ENCODE measurements at places on chromosomes 6 and 20.

- DNase-seq = no peak
Observed at GRCh38 chr6:111114482-111114881, 27.2 kb downstream of the SLC16A10 start.

DNA sequence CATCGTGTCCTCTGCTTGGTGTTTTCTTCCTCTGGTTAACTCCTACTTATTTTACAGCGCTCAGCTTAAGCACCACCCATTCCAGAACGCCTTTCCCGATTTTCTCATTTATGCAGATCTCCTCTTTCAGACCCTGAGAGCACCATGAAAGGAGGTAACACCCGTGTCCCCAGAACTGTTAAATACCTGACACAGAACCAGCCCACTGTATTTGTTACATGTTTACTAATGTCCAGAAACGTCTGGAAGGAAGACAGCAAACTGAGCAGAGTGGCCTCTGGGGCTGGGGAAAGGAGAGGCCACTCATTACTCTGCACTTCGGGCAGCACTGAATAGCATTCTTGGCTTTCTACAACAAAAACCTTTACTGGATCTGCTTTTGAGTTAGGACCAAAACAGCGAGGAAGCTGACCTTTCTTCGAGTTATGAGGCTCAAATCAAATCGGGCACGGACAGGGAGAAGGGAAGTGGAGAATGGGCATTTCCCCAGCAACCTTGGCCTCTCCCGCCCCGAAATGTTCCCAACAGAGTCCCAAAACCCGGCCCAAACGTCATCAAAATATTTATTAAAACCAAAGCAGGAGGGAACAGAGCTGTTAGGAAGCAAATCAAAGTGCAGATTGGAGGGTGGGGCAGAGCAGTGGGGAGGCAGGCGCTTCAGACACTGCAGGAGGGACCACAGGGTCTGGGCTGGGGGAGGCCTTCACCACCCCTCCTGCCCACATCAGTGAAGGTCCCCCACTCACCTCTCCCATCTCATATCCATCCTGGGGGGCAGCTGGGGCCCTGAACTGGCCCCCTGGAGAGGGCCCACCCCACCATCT lies 1.1 kb upstream of the NECAB3 start:
- DNase-seq = no peak

- no peak for DNase-seq
Observed at GRCh38 chr6:33875141-33875581, 71.4 kb upstream of the MLN start.

DNA sequence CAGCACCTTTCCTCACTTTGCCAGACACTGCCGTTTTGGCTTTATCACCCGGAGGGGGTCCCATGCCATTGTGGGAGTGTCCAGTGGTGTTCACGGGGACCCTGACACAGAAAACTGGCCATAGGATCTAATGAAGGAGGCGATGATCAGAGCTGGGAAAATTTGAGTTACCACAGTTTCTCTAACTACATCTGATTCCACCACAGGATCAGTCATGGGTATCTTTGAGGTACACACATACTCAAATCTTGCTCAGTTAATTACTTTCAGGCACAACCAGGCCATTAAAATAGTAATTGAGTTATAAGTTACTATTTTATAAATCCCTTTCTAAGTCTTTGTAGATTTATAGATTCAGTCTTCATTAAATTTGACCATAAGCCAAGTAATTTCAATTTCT lies 215.1 kb downstream of the PRL start:
- no peak for DNase-seq

DNA sequence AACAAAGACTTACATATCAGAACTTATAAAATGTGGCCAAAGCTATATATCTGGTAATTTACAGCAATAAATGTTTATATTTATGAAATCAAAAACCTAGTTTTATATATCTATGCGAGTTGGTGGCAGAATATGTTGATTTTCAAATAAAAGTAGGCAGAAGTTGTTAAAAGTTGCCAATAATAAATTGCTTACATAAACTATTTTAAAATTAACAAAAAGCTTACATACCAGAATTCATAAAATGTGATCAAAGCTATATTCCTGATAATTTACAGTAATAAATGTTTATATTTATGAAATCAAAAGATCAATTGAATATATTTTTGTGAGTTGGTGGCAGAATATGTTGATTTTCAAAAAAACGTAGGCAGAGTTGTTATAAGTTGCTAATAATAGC lies 451.8 kb upstream of the KHDRBS2 start:
- DNase-seq = no peak

GRCh38 chr20:58763076-58763475 lies 70.5 kb downstream of the NPEPL1 start:
- no peak for DNase-seq

GRCh38 chr20:4817230-4817671 lies 95.5 kb downstream of the PRND start:
- DNase-seq = no peak

GRCh38 chr20:8454137-8454712 lies 322.2 kb downstream of the PLCB1 start:
- peak; percentile 3 for DNase-seq

GRCh38 chr6:32332433-32332832 lies 39.3 kb downstream of the TSBP1 start:
- no peak for DNase-seq

- no peak for DNase-seq
Observed at GRCh38 chr6:124872361-124873065, 89.7 kb upstream of the RNF217 start.

GRCh38 chr6:28137505-28137981 lies 4.1 kb upstream of the ZKSCAN8 start:
- no peak for DNase-seq

DNA sequence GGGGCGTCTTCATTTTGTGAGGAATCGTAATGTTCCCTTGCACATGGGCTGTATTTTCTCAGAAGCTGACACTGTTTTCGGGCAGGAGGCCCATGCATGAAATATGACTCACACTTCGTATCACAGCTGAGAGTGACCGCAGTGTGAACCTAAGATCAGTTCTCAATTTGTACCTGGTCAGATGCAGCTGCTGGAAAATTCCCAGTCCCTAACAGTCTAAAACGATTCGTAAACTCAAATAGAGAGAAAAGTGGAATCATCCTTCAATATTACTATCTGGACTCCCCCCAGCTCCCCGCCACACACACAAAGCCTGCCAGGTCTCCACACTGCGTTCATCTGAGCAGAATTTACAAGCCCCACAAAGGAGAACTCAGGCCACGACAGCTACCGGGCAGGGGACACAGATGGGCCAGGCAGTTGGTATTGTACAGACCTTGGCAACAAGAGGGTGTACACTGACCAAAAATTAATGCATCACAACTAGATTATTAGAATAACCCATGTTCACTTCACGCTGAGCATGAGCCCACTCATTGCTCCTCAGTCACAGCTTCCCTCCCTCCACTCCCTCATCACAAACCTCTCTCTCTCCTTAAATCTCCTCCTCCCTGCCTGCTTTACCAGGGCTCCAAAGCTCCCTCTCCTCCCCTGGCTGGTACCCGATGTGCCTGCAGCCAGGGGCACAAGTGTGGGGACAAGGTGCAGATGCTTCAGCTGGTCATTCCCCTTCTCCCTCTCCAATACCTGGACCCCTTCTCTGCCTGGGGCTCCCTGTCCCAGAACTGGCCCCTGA lies 488.4 kb downstream of the PREX1 start:
- no peak for DNase-seq

DNA sequence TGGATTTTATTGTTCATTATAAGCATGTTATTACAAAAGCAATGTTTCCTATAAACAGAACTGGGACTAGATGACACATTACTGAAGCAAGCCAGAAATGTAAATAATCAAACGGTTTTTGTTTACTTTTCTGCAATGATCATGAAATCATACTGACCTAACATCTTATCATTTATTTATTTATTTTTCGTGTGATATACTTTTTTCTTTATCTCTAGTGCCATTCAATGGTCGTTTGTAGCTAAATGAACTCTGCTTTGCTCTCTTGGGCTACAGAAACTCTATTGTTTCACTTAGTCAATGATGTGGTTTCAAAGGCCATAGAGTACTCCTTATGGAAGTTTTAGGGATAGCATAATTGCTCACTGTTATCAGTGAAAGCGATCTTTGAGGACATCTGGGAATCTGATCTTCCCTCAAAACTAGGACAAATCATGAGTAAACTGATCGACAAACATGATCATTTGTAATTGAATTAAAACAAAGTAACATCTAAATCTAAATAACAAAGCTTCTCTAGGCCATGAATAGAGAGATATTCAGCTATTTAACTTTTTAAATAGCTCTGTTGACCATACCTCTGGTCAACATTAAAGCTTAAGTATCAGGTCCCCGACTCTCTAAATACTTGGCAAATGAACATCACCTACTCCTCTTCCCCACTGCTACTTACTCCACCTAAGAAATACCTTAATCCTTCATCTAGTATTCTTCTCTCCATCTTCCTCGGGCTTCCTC lies 933.4 kb downstream of the TFAP2A start:
- DNase-seq = no peak

DNA sequence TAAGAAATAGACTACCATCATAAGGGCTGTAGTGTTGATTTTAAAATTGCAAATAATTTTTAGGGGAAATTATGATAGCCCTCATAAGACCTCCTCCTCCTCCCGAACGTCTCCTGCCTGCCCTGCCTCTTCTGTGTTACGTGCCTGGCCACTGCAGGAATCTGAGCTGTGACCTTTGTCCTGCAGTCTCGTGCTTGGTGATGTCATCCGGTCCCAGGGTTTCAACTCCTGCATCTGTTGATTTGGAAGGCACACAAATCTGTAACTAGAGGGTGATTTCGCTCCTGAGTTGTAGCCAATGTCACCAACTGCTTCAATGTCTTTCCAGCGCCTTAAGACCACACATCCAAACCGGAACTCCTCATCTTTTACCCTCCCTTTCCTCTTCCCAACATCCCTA lies 163.2 kb downstream of the AIG1 start:
- DNase-seq = no peak

DNA sequence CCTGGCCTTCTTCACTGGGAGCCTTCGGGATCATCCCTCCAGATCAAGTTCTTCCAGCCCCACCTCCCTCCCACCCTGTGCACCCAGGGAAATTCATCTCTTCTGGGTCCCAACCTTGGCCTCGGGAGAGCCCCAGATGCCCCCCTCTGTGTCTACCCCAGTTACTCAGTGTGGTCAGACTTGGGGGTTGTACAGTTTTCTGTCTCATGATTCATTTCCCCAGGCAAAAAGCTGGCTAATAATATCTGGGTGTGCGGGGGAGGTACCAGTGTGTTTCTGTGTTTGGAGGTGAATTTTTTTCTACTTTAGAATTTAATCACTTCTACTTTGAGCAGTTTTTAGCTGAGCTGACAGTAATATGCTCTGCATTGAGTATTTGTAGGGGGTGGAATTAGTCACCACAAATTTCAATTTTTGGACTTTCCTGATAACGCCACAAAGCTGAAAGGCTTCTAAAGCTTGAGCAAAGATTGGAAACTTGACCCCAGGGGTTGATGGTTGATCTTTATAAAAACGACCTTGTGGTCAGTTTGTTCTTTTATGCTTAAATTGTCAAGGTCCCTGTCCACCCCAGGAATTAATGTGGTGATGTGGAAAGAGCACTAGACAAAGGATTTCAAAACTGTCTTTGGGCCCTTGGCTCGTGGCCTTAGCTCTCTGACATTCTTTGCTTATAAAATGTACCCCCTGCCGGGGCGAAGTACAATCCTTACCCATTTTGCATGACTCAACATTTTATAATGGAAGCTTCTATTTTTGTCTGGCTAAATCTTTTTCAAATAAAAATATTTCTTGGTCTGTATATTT lies 284.7 kb upstream of the TAB2 start:
- peak; percentile 61 for DNase-seq

DNA sequence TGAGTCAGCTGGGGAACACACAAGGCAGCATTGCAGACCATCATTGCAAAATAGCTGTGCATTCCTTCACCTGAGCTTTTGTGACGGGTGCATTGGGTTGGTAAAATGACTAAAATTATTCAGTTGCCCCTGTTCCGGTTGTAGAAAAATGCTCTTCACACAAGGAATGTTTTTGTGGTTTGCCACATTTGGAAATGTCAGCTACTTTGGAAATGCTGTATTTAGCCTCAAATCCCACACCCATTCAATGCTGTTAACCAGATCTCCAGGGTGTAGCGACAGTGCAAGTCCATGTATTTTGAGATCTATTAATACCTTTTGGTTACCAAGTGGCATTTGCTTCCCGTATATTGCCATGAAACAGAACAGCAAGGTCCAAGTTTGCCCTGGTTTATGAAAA lies 201.2 kb downstream of the FOXA2 start:
- no peak for DNase-seq

DNA sequence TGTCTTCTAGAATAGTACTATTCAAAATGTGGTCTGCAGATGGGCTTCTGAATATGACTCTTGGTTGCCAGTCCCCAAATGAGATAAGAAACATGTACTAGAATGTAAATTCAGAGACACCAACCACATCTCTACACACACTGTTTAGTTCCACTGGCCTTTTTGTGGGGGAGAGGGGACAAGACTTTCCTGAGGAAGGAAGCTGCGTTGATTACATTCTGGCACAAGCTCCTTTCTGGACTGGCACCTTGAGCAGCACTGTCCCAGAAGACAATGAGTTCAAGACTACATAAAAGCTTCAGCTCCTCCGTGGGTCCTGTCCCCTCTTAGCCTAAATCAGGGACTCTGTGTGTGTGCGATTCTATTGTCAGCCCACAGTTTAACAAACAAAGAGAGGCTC lies 6.9 kb upstream of the IYD start:
- DNase-seq = no peak

GRCh38 chr6:142935553-142936517 lies 9.1 kb downstream of the HIVEP2 start:
- DNase-seq = no peak

- DNase-seq = no peak
Observed at GRCh38 chr6:18481870-18482269, 94.7 kb downstream of the RNF144B start.

DNA sequence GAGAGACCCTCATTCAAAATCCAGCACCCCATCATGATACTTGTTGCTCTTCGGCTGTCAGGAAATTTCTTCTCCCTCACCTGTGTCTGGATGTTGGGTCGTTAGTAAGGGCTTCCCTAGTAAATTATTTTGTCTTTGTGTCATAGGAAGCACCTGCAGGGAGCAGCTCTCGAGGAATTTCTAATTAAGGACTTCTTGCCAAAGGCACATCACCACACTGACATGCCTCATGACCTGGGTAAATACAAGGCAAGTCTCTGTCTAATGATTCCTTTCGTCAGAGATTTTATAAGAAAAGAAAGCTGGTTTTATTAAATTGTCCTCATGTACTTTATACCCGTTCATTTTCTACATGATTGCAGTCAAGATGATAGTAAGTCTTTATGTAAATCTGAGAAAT lies at the start of gene NOX3:
Gene NOX3, minus strand, starts transcription at position 74 of the 400 bp plus-strand sequence. Its CDS starts 39 bp downstream, at position 35.
- no peak for DNase-seq

DNA sequence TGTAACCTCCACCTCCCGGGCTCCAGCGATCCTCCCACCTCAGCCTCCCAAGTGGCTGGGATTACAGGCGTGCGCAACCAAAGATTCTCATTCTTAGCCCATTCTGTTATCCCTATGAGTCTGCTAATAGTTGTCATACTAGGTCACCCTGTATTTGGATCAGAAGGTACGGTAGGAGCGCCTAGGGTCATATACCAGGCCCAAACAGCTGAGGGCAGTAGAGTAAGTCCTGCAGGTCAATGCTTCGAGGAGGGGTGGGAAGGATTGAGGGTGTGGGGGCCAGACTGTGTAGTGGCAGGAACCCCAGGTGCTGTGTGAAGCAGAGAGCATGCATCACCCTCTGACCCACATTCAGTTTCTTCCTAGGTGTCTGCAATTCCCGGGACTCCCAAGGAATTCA lies 22.7 kb upstream of the POU5F1 start:
- no peak for DNase-seq

All from stimulated activated CD4-positive, alpha-beta T cell treated with anti-CD3 and anti-CD28 coated beads, TNF-alpha, amount 100 ng/mL, for 48 hours (primary cell).